ENCODE measurements at places on chromosomes 5 and 9.

DNA sequence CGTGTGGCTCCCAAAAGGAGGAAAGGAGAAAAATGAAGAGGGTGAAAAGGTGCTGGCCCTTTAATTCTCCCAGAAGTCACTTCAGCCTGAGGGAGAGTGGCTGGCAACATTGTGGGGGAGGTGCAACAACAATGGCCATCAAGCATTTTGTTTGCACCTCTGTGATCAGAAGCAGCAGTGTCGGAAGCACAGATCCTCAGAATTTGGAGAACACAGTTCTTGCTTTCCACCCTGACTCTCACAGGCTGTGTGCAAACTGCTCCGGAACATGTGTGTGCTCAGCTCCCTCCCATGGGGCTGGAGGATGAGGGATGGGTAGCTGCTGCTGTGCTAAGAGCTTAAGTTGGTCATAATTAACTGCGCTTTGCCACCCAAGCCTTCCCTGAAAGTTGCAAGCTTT, 127.1 kb downstream of the DPYSL3 start:
- DNase-seq, result no peak

DNA sequence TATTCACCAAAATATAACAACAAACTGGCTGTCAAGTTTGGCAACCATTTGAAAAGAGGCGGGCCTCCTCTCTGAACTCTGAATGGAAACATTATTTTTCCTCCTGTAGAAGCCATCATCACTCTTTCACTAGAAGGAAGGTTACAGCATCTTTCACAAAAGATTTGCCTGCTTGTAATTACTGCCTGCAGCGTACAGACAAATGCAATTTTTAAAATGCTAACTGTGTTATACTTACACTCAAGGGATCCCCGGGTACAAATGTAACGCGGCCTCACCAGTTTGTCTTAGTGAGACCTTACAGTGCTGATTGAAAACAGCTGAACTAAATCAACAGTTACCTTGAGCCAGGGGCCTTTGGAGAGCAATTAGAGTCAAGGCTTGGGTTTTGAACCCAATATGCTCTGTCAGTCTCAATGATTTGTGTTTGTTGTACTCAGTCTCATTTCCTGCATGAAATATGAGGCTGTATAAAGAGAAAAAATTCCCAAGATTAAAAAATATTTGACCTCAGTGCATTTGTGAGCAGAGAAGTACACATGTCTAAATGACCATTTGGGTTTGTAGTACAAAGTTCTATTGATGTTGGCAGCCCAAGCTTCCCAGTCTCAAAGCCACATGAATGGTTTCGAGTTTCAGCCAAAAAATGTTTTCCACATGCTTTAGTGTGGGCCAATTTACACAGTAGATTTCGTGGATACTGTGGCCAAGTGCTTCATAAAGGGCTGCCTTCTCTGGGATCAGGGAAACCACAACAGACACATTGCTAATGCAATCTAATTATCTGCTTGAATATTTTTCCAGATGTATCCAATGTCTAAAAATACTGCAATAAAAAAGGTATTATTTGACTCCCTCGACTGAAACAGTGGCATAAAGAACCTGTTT, 500.0 kb downstream of the SPATA31D1 start:
- DNase-seq, result peak; percentile 92

DNA sequence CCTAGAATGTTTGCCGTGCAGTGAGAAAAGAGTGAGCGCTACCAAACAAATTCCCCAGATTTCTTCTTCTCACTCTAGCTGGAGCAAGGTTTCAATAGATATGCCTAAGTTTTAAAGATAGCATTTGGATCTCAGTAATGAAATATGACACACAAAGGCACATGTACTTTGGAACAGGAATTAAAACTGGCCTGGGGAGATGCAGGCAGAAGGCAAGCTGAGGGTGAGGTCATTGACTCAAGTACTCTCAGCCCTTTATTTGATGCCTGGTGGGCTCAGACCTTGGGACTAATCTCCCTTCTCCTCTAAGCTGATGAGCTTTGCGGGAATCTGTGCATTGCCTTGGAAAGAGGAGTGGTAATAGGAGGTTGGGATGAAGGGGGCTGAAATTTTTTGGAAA, 323.3 kb upstream of the SLC30A5 start:
- no peak for DNase-seq

GRCh38 chr9:25678147-25678666, at the start of gene TUSC1:
TSS of gene TUSC1 (minus strand) at chr9:25678444. CDS start at chr9:25678312, 132 bp downstream.
- DNase-seq, result peak; percentile 60

- DNase-seq, result no peak
Measured at GRCh38 chr9:33988219-33988890, 60.3 kb downstream of the UBAP2 start.

DNA sequence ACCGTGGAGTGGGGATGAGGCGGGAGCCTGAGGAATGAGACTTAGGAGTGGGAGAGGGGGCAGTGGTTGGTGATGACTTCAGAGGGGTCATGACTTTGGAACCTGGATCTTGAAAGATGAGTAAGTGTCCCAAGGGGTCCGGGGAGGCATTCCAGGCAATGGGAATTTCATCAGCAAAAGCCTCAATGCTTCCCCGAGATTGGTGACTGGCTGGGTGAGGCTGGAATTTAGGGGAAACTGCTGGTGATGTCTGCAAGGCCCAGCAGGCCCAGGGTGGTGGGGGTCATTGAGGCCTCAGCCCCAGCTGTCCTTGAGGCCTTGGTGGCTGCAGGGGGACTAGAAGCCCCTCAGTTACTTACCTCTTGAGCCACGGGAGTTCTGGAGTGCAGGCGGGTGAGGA, 7.5 kb downstream of the NDST1 start:
- DNase-seq, result no peak

DNA sequence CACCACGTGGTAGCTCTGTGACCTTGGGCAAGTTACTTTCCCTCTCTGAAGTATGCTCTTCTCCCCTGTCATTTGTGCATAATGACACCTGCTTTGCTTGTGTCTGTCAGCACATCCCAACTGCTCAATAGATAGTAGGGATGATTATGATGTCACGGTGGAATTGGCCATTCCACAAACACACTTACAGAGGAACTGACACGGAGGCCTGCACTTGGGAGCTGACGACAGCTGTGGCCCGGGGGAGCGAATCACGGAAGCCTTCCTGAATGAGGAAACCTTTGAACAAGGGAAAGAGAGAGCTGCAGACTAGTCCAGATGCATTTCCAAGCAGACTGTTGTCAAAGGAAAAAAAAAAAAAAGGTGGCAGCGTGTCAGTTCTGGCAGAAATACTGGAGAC, 21.0 kb downstream of the TLX3 start:
- no peak for DNase-seq

DNA sequence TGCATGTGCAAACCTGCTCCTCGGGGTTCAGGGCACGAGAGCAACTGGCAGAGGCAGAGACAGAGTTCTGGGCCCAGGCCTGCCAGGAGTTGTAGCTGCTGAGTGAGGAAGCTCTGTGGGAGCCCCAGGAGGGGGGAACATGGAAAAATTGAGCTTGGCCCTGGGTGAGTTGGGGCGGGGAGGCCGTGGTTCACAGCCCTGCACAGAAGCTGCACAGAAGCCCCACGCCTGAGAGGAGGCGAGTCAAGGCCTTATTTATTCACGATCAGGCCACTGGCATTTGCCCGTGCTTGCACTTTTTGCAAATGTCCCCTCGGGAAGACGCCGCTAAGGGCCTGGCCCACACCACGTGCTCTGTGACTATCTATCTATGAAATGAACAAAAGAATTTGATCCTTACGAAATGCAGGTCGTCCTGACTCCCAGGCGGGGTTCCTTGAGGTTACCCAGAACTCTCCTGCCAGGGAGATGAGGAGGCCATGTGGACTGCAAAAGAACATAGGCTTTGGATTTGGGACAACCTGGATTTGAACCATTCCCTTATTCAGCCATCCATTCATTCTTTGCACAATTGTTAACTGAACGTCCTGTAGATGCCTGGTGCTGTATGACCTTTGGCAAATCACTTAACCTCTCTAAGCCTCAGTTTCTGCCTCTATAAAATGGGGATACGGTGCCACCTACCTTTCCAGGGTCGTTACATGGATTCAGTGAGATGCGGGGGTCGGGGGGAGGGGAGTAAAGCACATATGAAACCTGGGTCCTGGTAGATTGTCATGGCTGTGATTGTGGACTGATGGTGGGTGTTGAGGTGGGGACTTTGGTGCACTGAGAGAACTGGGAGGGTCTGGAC, 17.9 kb downstream of the COL27A1 start:
- no peak for DNase-seq

DNA sequence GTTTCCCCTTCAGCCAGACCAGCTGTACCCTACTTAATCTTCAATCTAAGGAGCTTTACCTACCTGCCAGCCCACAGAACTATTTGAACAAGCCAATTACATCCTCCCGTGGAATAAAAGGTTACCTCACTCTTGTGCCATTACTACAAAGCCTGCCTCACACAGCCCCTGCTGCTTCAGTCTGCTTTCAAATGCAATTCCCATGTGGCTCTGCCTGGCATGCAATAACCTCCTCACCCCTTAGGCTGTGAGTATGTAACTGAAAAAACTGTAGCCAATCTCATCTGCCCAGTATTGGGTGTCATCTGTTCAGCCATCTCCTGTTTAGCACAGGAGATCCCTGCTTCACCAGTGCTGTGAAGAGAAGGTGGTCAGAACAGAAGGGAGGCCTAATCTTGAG, 6.1 kb upstream of the GCNT1 start:
- no peak for DNase-seq

GRCh38 chr9:24096756-24097155, 270.7 kb upstream of the ELAVL2 start:
- no peak for DNase-seq

DNA sequence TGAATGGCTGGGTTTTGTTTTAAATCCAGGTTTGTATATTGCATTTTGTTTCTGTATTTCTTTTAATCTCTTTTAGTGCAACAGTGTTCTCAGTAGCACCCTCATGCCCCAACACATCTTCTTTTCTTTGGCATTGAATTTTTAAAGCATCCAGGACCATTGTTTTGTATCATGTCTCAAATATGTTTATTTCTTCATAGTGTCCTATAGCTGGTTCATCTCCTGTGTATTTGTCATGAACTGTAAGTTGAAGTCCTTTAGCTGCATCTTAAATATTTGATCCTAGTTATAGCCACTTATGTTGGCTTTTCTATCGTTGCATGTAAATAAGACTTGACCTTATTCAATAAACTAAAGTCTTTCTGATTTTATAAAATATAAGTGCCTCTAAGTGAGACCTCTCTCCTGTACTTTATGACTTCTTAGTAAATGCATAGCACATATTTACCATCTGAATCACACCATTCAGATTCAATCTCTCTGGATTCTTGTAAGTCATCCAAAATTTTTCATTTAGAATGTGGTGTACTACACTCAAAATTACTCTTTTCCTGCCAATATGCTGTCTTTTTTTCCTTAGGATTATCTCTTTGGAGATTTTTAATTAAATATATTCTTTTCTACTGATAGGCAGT, 21.0 kb upstream of the ERCC6L2 start:
- DNase-seq, result no peak

- no peak for DNase-seq
Measured at GRCh38 chr9:121942866-121943382, 150.2 kb downstream of the TTLL11 start.

GRCh38 chr5:149388498-149389190, 9.6 kb upstream of the IL17B start:
- DNase-seq, result no peak

Data from SW480 (cell line).